Osteoblast (primary cell): ENCODE measurements at places on chromosomes 16 and 17.

GRCh38 chr17:63423963-63424362, 22.1 kb downstream of the CYB561 start:
- DNase-seq, result peak; percentile 77
- no peaks in the 10 kb centered on the region for H3K27me3 ChIP-seq
- H3K4me3 ChIP-seq, result no peak overlapping the region
- peaks cover 3% of the 10 kb centered on the region for H3K4me1 ChIP-seq
- no peak overlapping the region for H3K27ac ChIP-seq

- no peak overlapping the region for H3K27ac ChIP-seq
- DNase-seq, result no peak
- no peaks in the 10 kb centered on the region for H3K27me3 ChIP-seq
- H3K4me1 ChIP-seq, result peaks cover 18% of the 10 kb centered on the region
- no peaks in the 10 kb centered on the region for H3K36me3 ChIP-seq
Observed at GRCh38 chr17:69497161-69497560, 82.7 kb downstream of the MAP2K6 start.

GRCh38 chr17:12107905-12108304, 87.2 kb downstream of the MAP2K4 start:
- no peak overlapping the region for H3K4me3 ChIP-seq
- H3K27ac ChIP-seq, result no peak overlapping the region
- DNase-seq, result no peak
- H3K36me3 ChIP-seq, result peaks cover 4% of the 10 kb centered on the region
- H3K27me3 ChIP-seq, result no peaks in the 10 kb centered on the region
- peaks cover 8% of the 10 kb centered on the region for H3K4me1 ChIP-seq

DNA sequence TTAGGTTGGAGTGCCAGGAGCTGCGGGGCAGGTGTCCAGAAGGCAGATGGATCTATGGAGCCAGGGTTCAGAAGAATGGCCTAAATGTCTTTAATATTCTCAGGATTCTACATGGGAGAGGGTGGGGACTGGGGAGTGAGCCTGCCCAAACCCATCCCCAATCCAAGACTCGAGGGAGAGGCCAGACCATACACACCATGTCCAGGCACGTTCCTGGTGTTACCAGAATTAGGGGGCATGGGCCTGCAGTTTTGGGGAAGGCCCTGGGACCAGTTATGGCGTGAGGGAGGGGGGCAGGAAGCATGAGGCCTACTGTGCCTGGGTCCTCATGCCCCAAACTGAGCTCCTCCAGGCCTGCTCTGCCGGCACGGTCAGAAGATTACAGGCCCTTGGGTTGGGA, 1.9 kb downstream of the TAX1BP3 start:
- no peaks in the 10 kb centered on the region for H3K27me3 ChIP-seq
- peaks cover 27% of the 10 kb centered on the region for H3K36me3 ChIP-seq
